ENCODE measurements at places on chromosomes 3 and 15.

DNA sequence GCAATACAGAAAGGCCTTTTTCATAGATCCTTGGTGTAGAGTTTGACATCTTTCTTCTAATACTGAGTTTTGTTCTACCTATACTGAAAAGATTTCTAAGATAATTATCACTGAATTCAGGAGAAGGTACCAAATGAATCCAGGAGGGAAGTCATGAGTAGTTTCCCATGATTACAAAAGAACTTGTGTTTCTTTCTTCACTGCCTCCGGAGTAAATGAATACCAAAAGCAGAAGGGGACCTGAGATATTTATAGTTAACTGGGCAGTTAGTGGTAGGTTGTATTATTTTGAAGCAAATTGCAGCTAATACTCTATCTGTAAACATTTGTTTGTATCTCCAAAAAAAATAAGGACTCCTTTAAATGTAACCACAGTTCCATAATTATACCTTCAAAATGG lies 175.4 kb downstream of the SUCNR1 start:
- no peak for DNase-seq

DNA sequence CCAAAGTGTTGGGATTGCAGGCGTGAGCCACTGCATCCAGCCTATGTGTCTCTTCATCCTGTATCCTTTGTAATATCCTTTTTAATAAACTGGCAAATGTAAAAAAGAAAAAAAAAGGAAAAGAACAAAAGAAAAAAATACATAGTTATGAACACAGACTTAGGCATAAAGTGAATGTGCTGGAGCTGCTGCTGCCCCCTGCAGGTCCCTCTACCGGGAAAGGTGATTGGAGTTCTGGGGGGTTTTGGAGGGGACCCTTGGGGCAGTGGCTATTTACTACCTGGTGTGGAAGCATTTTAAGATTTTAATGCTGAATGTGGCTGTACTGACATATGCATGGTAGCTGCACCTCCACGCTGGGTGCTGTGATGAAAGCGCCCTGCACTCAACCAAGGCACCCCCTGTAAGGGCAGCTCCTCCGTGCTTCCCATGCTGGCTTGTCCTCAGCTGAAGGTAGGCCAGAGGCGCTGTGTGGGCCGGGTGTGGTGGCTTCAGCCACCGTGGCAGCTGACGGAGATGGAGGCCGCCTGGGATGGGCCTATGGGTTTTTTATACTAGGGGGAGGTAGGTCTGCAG lies 49.9 kb downstream of the RPLP1 start:
- no peak for DNase-seq

- DNase-seq = no peak
Measured at GRCh38 chr15:40037721-40038120, 1.3 kb downstream of the SRP14 start.

GRCh38 chr15:66187271-66187670 lies 66.3 kb downstream of the MEGF11 start:
- DNase-seq = no peak

DNA sequence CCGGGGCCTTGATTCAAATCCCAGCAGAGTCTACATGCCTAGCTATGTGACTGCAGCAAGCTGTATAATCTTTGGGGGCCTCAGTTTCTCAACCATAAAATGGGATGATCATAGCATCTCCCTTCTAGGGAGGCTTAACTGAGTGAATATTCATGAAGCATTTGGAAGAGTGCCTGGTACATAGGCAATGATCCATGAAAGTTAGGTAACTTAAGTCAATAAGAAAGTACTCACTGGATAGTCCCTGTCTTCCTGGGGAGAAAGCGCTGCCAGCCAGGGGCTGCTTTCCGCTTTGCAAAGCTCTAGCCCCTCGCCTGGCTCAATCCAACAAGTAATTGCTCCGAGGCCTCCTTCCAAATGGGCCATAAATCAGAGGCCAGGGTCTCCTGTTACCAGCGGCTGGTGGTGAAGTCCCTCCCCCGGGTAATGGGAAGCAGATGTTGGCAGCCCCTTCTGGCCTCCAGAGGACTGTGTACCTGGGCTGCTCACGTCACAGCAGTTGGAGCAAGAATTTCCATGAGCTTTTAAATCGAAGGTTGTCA lies 521.9 kb upstream of the PROK2 start:
- peak; percentile 34 for DNase-seq

DNA sequence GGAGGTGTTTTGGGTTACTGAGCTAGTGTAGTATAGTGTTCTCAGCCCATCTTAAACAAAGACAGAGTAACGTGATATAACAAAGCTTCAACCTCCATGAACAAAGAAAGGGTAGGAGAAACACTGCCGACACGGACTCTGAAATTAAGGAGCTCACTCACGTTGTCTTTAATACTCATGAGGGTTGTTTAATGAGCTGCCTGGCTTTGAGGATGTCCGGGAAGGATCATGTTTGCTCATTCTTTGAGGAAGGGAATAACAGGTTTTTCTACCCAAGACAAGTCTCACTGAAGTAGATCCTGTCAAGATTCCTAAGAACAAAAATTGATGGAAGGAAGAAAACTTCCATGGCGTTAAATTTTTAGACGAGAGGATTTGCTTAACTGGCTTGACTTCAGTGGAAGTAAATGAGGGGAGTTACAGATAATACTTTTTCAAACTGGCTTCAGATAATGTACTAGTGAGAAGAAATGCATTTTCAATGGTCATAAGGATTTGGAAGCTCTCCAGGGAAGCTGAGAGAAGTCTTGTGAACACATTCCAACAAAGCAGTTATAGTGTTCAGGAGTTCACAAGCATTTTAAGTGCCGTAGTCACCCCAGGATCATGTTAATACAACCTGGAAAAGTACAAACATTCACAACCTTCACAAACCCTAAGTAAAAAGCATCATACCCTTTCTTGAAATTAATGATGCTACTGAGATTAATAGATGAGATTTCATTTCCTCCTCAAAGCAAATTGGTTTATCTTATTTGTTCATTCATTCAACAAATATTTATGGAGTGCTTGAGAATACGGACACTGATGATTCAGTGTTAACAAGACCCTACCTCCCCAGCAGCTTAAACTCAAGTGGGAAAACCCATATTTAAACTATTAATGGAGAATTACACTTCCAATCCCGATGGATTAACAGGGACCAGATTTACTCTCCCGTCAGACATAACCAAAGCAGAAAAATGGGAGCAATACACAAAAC lies 101.5 kb downstream of the SHQ1 start:
- peak; percentile 70 for DNase-seq

DNA sequence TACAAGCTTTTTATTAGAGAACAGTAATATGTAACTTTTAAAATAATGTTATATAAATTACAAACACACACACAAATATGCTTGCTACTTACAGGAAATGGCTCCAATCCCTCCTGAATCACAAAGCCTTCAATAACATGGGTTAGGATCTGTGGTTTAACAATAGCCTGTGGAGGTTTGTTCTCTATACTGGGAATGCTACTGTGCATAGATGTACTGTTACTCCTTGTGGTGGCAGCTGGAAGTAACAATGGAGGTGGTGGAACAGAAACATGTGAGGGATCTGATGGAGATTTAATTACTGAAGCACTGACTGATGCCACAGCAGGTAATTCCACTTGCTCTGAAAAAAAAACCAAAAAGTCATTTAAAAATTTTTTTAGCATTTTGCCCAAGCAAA lies 64.4 kb downstream of the PHC3 start:
- DNase-seq = peak; percentile 20

DNA sequence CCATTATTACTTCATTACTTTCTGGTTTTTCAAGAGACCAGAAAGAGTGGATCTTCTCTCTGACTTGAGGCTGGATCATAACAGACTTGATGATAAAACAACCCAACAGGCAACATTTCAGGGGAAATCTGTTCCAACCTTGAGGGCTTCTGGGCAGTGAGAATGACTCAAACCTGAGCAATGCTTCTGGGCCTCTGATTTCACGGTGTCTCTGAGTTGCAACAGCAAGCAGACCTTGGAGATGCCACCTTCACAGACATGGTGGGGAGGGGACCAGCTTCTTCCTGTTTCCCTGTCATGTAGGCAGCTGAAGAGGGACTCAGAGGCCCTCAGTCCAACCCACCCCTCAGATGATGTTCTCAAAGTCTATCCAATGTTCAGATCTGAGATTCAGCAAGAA lies 104.0 kb downstream of the ABHD5 start:
- peak; percentile 79 for DNase-seq

GRCh38 chr15:65925338-65925737 lies 56.0 kb downstream of the RAB11A start:
- DNase-seq = no peak

GRCh38 chr15:33826201-33826600 lies 142.1 kb upstream of the CHRM5 start:
- no peak for DNase-seq

DNA sequence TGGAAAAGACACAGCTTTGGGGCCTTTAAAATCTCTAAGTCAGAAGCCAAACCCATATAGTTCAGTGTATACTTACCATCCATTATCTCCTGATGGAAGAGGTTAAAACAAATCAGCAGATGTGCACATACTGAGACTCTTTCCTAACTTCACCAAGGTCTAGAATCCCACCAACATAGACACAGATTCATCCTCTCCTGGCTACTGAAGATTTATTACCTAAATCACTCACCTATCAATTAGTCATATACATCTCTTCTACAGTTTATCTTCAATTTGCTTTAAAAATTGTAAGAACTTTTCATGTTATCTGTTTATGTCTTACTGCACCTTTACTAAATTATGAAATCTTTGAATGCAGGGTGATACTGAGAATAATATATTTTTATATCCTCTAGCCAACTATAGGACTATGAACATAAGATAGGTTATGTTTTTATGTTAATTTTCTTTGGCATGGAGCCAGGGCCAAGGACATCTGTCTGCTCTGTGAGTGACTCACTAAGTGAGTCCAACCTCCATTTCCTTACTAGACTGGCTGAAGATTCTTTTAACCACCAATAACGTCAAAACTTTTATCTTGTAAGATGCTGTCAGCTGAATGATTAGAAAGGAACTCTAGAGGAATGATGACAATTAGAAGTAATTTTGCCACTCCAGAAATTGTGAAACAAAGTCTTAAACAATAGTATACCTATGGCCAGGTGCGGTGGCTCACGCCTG lies 397.6 kb downstream of the FOXP1 start:
- DNase-seq = peak; percentile 86

DNA sequence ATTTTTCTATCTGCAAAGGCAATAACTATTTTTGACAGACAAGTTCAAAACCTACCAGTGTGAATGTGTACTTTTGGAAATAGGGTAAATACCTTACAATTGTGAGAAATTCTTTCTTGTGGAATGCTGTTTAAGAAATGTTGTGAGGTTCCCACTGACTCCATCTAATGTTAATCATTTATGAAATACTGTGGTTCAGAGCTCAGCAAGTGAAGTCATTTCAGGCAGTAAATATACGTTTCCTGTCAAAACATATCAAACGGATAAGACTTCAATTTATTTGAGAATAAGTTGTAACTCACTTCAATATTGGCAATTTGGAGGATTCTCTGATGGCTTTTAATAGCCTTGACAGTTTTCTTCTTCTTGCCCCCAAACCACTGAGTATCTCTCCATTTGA lies 16.4 kb downstream of the TAFA4 start:
- no peak for DNase-seq

DNA sequence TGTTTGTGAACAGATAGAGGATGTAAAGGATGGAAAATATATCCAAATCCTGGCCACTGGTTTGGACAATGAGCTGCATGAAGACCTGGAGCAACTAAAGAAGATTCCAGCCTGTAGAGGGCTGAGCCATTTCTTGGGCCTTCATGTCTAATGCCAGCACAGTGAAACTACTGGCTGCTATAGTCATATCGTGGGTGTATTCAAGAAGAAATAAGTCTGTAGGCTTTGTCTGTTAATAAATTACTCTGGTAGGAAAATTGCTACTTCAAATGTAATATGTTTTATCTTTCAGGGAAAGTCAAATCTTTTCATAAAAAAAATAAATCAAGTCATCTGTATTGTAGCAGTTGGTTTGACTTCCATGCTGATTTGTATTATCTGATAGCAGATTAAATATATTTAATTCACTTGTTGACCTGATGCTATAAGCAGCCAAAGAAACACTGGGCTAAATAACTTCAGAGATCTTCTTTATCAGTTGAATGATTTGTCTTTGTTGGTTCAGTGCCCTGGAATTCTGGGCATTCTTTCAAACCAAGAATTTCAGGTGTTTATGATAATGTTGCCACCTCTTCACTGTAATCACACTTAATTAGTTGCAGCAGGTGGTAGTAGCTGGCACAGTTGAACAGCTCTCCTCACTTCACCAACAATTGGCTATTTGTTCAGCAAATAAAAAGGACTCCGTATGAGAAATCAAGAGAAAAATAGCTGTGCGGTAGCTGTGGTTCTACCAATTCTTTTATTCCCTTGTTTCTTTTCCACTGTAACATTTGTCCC lies 1109.5 kb downstream of the NSUN3 start:
- DNase-seq = no peak

- DNase-seq = peak; percentile 78
Measured at GRCh38 chr15:65132878-65133547, 595 bp downstream of the PDCD7 start.

GRCh38 chr3:52893723-52894122 lies 3.6 kb downstream of the STIMATE start:
- no peak for DNase-seq

DNA sequence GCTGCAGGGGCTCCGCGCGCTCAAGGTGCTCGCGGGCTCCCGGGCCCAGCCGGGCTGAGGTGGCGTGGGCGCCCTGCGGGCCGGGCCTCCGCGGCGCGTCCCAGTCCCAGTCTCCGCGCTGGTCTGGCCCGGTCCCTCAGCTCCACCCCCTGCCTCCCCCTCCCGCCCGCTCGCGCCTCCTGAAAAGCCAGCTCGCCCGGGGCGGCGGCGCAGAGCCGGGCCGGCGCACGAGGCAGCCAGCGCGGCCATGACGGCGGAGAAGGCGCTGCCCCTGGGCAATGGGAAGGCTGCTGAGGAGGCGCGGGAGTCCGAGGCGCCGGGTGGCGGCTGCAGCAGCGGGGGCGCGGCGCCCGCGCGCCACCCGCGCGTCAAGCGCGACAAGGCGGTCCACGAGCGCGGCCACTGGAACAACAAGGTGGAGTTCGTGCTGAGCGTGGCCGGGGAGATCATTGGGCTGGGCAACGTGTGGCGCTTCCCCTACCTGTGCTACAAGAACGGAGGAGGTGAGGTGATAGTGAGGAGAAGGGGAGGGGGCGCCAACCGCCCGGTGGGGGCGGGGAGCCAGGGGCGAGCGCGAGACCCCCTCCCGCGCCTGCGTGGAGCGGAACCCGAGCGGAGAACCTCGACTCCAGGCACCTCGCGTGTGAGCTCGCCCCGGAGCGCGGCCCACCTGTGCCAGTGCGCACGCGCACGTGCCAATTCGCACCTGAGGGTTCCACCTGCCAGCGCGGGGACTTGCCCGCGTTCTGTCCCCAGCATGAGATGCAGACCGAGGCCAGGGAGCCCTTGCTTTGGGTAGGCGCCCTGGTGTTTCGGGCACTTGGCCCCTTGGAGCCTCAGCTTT lies at the start of gene SLC6A11:
Gene SLC6A11 (plus strand): TSS at position 210 of the 844 bp plus-strand sequence. CDS start 38 bp downstream, at position 248.
- no peak for DNase-seq

DNA sequence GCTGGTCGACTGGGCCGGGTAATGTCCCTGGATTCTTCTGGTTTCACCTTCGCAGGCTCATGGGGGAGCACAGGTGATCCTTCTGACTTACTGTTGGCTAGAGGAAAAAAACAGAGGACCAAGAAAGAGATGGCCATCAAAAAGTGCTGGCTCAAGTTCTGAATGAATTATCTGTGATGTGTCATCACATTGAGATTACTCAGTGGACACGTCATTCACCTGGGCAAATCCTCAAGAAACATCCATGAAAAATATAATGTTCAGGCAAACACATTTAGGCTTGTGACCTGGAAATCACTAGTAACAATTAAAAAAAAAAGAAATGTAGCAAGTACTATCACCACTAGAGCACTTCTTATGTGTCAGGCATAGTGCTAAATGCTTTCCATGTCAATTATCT lies 81.5 kb upstream of the SLC2A2 start:
- DNase-seq = peak; percentile 25

- no peak for DNase-seq
Measured at GRCh38 chr3:169501061-169501460, 162.5 kb downstream of the MECOM start.

GRCh38 chr3:108153451-108153981 lies 62.7 kb upstream of the CD47 start:
- DNase-seq = peak; percentile 86
